ENCODE measurements at places on chromosomes 3 and 15. TPM values are rescaled to one million over a fixed set of nuclear protein-coding genes. Genes with fewer than 3 reads are reported as not detected.

LEKR1 gene
- total RNA-seq: 22.9 TPM

DZIP1L gene
- 24.6 TPM for total RNA-seq

DNA sequence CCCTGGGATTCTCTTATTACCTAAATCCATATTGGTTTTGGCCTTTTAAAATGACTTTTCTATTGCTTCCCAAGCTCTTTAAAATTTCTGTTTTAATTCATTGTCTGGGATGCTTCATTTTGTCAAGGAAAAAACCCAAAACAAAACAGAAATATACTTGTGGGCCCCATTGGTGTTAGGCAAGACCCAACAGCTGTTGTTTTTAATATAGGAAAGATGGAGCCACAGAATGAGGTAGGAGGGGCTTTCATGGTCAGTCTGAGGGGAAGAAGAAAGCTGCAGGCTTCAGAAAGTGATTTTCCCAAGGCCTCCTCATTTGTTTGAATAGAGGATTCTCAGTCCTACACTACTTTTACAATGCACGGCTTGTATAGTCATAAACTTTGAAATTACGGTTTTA is 180.5 kb downstream of the MCTP2 start:
- no peaks in the 10 kb centered on the region for H3K4me1 ChIP-seq
- H3K27me3 ChIP-seq: no peaks in the 10 kb centered on the region
- H3K4me3 ChIP-seq: no peak overlapping the region

DNA sequence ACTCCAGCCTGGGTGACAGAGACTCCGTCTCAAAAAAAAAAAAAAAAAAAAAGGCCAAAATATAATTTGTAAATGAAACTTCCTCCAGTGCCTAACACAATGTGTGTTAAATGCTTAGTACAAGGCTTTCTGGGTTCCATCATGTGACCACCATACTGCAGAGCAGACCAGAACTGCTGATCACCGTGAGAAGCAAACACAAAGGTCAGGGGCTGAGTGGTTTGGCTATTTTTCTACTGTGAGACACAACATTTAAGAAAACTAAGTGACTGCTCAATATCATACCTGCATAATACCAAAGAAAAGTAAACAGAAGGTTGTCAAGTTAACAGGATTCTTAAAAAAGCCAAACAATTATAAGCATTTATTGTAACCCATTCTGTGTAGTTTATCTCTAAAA is 13.2 kb downstream of the ABCC5 start:
- no peaks in the 10 kb centered on the region for H3K36me3 ChIP-seq
- no peak for DNase-seq
- H3K27ac ChIP-seq: no peak overlapping the region
- H3K27me3 ChIP-seq: no peaks in the 10 kb centered on the region
- no peaks in the 10 kb centered on the region for H3K4me1 ChIP-seq
- H3K4me3 ChIP-seq: no peak overlapping the region

DNA sequence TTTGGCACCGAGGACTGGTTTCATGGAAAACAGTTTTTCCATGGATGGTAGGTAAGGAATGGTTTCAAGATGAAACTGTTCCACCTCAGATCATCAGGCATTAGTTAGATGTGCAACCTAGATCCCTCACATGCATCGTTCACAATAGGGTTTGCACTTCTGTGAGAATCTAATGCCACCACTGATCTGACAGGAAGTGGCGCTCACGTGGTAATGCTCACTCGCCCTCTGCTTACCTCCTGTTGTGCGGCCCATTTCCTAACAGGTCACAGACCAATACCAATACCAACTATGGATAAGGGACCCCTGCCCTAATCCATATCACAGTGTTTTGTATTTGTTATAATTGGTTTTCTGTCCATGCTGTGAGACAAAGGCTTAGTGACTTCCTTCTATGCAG is 58.9 kb downstream of the SLMAP start:
- no peak overlapping the region for H3K27ac ChIP-seq
- peaks cover 4% of the 10 kb centered on the region for H3K4me1 ChIP-seq
- H3K4me3 ChIP-seq: no peak overlapping the region

- DNase-seq: no peak
- H3K4me1 ChIP-seq: no peaks in the 10 kb centered on the region
- no peaks in the 10 kb centered on the region for H3K27me3 ChIP-seq
These were observed 117.1 kb downstream of the MTHFS start for GRCh38 chr15:79779746-79780145.

IL5RA gene
- 0.43 TPM for total RNA-seq

DNA sequence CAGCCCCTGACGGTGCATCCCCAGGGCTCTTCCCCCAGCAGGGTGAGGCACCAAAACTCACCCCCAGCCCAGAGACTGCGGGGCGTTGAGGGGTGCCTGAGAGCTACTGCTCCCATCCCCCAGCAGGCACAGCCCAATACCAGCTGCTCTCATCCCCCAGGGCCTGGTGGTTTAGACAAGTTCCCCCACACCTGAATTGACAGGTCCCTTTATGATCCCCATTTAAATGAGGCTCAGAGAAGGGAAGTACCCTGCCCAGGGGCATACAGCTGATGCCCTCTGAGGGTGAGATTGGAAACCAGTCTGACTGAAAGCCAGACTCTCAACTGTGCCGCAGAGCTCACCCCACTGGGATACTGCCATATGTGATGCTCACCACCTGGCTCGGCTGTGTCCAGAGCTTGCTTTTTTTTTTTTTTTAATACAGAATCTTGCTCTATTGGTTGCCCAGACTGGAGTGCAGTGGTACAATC is 20.1 kb downstream of the DUSP7 start:
- H3K36me3 ChIP-seq: no peaks in the 10 kb centered on the region
- H3K4me1 ChIP-seq: peaks cover 12% of the 10 kb centered on the region
- no peak overlapping the region for H3K4me3 ChIP-seq
- H3K27ac ChIP-seq: no peak overlapping the region
- DNase-seq: no peak
- no peaks in the 10 kb centered on the region for H3K27me3 ChIP-seq
